ENCODE measurements at places on chromosomes 6 and 20.

DNA sequence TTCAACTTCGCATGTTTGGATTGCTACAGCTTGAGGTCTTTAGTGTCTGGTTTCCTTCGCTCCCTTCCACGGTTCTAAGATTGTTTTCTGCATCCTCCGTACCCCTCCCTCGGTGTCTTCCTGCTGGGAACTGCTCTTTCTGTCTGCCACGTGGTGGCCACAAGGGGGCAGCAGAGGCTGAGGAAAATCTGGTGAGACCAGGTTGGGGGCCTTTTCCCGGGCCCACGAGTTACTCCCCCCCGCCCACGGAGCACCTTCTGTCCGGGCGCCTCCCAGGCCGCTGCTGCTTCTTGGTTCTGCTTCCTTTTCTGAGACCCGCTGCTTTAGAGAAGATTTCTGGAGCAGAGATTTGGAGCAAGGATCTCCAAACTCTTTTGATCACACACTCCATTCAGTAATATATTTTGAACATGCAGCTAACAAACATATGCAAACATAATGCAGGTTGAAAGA lies 21.1 kb upstream of the NOTCH4 start:
- peak; percentile 93 for DNase-seq

DNA sequence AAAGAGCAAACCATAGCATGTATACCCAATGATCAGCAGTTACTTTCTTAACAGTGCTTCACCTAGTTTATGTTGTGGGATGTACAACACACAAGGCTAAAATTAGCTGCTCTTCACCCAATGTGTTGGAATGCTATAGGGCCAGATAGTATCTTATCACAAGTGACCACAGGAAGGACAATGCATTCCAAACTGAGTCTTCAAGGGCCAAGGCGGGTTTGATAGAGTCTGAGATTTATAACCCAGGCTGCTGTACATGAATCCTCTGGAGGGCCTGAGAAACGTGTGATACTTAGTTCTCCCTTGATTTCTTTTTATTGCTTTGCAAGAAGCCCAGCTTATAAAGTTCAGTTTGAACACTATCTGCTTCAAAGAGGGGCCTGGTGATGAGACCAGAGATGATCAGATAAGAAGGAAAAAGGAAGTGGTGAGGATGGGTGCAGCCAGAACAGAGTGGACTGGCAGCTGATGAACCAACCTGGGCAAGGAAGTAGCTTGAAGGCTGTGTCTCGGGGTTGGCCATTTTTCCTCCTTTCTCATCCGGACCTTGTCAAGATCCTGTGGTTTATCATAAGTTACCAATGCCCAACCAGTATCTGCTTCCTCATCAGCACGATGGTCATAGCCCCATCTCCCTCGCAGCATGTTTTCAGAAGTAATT lies 62.2 kb upstream of the BMP2 start:
- no peak for DNase-seq

DNA sequence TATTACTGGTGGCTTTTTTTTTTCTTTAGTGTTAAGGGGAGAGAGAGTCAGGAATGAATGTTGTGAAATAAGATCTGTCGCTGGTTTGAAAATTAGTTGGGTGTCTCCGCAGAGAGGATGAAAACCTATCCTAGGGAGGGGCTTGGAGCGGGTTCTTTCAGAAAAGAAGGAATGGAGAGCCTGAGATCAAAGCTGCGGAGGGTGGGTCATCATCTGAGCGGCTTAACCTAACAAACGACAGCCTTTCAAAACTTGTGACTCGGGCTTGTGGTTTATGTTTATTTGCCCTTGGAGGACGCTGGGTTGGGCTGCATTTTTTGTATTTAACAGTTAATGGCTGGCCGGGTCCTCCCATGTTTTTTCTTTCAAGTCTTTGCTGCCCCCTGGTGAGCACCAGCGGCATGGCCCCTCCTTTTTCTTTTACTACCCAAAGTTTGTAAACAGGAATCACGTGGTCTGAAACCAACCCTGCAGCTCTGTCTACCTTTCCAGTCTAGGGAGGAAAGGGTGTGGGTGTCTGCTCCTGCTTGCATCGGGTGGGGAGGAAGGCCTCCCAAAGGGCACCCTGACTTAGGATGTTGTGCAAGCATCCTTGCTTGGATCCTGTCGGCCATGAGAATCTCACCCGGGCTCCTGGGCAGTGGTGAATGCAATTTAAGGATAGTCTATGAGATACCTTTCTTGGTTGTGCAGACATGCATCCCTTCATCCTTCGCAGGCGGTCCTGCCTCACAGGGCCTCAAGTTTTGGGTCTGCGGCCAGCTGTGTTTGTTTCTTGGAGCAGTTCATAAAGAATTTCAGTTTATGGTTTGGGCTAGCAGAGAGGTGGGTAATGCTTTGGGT lies 2.2 kb downstream of the PIM1 start:
- DNase-seq: peak; percentile 81

GRCh38 chr6:133918208-133918930 lies 29.5 kb downstream of the TCF21 start:
- no peak for DNase-seq

DNA sequence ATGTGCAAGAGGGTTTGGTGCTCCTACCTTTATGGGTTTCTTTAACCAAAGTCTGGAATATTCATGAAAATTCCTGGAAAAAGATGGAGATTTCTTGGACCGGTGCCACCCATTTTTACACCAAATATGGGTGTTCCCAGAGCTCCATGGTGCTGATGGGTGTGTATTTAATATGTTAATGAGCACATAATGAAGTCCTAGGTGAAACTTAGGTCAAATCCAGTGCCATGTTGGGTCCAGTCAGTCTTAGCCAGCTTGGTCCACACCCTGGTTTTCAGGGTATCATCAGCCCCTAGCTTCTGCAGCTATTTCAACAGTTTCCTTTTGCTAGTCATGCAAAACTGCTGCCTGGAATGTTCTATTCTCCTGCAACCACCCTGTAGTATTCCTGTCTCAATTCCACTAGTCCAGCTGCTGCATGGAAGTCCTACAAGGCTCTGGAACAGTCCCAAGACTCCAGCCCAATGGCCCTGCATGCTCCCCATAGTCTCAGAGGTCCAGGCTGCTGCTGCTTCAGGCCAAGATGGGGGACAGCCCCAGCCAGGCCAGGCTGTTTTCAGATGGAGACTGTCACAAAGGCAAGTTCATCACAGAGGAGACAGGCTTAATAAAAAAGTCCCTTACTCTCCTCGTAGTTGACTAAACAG lies 31.8 kb downstream of the CST9L start:
- no peak for DNase-seq

GRCh38 chr6:1516742-1517520 lies 92.8 kb upstream of the FOXC1 start:
- no peak for DNase-seq

- DNase-seq: no peak
Measured at GRCh38 chr6:10682355-10682988, 11.9 kb downstream of the C6orf52 start.

DNA sequence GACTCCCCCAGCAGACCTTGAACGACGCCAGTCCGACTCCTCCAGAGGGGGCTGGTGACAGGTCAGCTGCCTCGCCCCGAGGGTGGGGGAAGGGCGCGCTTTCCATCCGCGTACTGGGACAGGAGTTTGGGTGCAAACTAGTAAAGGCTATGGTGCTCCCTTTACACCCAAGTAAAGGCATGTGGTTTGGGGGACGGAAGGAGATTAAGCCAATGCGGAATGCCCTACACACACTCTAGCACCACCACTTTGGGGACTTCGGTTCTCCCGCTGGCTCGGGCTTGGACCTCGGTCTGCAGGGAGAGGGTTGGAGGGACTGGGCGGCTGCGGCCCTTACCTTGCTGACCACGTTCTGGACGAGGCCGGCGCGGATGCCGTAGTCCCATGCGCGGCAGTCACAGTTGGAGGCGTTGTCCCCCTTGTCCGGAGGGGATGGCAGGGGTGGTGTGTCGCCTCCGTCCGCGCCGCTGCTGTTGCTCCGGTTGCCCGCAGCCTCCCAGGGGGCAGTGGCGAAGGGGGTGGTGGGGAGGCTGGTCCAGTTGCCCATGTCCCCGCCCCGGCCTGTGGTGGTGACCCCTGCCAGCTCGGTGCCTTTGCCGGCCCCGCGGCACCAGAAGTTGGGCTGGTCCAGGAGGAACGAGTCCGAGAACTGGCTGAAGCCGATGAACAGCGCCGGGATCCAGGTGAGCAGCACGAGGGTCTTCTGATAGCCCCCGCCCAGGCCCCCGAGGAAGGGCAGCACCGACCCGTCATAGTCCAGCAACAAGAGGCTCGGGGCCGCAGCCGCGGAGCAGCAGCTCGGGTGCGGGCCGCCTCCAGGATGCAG lies 1.1 kb downstream of the SLC22A23 start:
- DNase-seq: no peak

GRCh38 chr20:46330072-46330763 lies 21.9 kb upstream of the CDH22 start:
- no peak for DNase-seq

- peak; percentile 23 for DNase-seq
Measured at GRCh38 chr6:135181333-135182070, 394 bp downstream of the MYB start.

DNA sequence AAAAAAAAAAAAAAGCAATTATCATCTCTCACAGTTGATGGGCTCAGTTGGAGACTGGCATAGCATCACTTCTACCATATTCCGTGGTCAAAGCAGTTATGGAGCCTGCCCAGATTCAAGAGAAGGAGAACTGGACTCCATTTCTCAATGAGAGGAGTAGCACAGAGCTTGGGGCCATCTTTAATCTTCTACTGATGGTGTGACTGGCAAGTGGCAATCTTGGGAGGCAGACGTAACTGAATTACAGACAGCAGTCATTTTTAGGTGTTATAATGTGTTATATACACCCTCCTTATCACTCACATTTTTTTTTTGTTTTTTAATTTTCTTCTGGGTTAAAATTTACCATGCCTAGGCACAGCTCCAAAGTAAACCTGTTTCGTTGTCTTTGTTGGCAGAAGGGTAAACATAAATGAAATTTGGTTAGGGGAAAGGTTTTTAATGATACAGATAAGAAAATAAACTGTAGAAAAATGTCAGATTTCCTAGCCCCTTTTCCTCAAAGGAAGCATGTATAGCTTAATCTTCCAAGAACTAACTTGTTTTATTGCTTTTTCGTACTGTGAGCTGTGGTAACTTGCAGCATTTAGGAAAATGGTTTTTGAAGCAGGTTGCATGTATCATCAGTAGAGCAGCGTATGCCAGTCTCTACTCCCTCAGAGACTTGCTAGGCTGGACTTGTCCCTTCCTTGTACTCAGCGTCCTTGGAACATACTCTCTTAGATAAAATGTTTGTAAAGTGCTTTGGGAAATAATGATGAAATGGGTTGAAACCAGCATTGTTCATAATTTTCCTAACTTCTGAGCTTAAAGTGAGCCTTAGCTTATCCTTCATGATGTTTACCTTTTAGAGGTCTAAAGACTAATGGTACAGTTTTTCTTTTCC lies 25.7 kb downstream of the ZFAND3 start:
- DNase-seq: no peak

DNA sequence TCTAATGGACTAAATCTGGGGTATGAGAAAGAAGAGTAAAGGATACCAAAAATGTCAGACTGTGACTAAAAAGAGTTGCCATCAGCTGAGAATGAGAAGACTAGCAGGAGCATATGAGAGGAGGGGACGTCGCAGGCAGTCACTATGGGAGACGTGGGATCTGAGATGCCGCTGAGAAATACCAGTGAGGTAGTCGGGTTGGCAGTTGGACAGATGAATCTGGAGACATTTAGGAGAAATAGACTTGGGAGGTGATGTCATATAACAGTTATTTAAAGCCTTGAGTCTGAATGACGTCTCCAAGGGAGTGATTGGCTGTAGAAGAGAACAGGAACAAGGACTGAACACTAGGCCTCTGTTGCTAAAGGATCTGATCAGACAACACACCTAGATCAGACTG lies 51.5 kb upstream of the TRIM26 start:
- DNase-seq: no peak

- peak; percentile 71 for DNase-seq
Measured at GRCh38 chr20:33812152-33812849, 1.2 kb downstream of the CHMP4B start.

Data from HTR-8/SVneo (cell line).